Spinal cord (tissue), 10 donors: ENCODE measurements at places on chromosomes 12 and 14.

DNA sequence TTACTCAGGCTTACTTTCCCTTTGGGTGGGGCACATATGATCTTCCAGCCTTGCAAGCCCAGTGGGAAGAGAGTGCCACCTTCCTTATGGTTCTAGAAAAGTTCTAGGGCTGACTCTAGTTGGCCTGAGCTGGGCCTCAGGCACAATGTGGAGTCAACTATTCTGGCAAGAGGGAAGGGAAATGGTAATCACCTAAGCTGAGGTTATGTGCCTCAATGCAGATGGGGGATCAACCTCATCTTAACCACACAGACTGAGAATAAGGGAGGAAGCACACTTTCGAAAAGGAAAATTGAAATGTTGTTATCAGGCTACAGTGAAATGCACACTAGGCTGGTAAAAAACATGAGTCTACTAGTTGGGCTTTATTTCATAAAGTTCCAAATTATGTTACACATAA, 77.5 kb upstream of the RMST start:
- DNase-seq = no peak

DNA sequence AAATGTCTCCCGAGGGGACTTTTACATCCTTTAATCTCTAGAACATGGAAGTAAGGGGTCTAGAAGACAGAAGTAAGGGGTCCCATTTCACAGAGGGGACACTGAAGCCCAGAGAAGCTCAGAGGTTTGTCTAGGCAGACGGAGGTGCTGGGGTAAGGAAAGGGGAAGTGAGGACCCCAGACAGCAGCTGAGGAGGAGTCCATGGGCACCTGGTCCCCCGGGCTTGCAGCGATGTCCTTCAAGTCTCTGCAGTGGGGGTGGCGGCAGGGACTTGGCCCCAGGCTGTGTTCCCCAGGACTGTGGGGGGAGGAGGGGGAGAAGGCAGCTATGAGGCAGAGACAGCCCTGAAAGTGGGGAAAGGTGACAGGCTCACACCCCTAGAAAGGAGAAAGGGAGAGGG, 30.7 kb downstream of the DTX1 start:
- DNase-seq = no peak

GRCh38 chr14:60485598-60486251, at the start of gene C14orf39:
Gene C14orf39 (minus strand): TSS chr14:60486063. CDS start chr14:60485078, 985 bp downstream.
- no peak for DNase-seq

DNA sequence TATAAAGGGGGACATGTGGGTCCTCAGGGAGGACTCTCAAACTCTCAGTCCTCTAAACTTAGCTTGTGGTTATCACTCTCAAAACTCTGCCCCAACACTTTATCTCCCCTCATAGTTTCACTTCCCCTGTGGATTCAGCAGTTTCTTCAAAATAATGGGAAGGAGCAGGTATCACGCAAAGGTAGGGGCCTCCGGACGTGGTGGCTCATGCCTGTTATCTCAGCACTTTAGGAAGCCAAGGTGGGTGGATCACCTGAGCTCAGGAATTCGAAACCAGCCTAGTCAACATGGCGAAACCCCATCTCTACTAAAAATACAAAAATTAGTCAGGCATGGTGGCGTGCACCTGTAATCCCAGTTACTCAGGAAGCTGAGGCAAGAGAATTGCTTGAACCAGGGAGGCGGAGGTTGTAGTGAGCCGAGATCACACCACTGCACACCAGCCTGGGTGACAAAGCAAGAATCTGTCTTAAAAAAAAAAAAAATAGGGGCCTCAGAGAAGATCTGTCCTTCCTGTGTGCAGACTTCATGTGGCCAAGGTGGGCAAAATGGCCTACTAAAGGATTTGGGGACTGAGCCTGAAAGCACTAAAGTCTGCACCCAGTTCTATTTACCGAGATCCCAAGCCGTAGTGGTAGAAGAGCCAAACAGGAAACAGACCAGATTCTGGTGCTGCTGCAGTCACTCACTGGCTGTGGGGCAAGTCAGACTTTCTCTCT, 6.4 kb downstream of the ITGB7 start:
- no peak for DNase-seq

GRCh38 chr12:24864796-24865125, 84.1 kb downstream of the BCAT1 start:
- DNase-seq = no peak

DNA sequence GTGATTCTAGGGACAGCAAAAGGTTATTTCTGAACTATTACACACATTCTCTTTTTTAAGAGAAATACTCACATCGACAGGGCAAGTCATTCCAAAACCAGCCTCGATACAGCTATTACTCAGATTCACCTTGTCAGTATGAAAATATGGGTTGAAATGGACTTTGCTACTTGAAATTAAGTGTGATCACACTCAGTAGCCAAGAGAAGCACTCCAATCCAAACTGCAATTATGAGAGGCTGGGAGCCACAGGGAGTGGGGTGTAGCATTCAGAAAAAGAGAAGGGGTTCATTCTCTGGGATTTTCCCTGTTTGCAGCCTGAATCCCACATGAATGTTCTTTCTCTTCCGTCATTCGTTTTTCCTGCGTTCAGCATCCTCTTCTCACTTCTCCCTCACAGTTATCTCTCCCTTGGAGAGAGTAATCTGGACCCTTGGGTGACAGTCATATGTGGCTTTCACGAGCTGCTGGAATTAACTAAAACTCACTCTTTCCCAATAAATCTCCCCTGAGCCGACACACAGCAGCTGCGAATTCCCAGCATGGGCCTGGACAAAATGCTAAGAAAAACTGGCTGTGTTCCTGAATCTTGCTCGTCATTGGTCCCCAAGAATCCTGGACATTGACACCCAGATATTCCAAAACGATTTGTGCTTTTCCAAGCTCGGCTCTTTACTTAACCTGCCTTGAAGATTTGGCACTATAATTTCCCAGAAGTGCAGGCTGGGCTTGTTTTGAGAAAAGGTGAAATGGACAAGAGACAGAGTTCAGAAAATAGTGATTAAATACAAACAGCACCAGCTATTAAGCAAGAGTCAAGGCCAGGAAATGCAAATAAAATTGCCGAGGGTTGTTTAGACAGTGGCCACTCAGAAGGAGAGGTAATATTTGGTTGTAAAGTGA, 199.5 kb upstream of the PLEKHG7 start:
- DNase-seq = no peak

GRCh38 chr12:22609501-22609900, 15.5 kb upstream of the ETNK1 start:
- DNase-seq = no peak

- no peak for DNase-seq
These were observed 28.6 kb downstream of the USP44 start for GRCh38 chr12:95522692-95523091.

DNA sequence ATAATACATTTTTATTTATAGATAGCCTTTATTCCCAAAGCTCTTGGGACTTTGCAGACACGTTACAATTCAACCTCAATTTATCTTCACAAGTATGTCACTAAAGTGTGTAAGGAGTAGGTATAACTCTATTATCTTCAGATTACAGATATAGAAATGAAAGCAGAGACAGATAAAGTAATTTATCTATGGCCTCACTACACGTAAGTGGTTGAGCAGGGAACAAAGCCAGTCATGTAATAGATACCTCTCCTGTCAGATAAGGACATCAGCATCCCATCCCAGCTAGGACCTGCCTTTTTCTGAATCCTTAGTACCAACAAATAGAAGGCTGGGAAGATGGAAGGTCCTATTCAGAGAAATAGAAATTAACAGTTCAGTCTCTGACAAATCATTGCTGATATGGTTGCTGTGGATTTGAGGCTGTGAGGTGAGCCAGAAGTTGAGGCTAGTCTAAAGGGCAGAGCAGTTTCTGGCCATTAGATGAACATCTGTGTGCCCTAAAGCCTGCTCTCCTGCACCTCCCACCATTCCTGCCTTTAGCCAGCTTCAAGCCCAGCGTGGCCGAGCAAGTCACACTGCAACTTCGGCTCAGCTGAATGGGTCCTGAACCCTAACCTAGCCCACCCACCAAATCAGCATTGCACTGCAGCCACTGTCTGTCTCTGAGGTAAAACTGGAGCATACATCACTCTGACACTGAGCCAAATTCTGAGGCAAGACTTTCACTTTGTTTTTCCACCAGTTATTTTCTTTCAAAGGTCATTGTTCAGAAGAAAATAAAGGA, 71.1 kb upstream of the PLEKHA5 start:
- no peak for DNase-seq

- no peak for DNase-seq
These were observed 123.0 kb downstream of the PRKD1 start for GRCh38 chr14:29804481-29805266.

DNA sequence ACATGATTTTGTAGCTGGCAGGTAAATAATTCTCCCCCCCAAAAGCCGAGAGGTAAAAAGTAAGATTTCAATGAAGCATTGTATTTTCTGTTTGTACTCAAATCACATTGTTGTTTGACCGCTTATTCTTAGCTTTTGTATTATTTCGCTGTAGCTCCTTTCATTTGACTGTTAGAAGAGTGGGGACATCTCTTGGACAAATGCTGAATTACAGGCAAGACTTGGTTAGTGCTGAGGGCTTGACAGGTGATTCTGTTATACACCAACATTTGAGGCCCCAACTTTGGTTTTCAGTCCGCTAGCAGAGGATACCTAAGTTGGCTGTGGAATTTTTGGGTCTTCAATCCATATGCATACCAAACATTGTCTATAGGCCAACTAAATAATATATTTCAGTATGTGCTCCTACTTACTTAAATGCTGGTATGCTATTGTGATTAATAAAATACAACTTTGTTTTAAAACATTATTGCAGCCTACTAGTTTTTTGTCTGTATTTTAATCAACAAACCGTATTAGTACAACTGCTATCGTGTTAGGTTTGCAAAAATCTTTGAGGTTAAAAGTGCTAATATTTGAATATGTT, 102.2 kb downstream of the ERC1 start:
- DNase-seq = peak; percentile 47

GRCh38 chr14:64000749-64001148, 147.9 kb downstream of the SYNE2 start:
- DNase-seq = no peak

GRCh38 chr12:52916216-52916615, 11.3 kb upstream of the KRT8 start:
- no peak for DNase-seq

DNA sequence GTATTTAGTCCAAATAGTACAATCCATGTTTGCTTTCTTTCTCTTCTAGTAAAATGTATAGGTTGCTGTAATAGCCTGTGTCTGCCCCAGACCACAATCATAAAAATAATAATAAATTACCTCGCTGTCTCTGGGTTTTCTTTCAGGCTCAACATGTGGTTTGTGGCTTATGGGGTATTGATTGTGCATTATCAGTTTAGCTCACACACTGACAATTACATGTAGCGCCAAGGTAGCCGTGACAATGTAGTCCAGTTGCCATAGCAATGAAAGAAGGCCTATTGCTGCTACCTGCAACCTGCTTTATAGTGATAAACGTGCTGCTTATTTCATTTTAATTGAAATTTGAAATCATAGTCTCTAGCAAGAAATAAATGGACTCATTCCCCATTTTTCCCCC, 1009.8 kb downstream of the NRXN3 start:
- no peak for DNase-seq

DNA sequence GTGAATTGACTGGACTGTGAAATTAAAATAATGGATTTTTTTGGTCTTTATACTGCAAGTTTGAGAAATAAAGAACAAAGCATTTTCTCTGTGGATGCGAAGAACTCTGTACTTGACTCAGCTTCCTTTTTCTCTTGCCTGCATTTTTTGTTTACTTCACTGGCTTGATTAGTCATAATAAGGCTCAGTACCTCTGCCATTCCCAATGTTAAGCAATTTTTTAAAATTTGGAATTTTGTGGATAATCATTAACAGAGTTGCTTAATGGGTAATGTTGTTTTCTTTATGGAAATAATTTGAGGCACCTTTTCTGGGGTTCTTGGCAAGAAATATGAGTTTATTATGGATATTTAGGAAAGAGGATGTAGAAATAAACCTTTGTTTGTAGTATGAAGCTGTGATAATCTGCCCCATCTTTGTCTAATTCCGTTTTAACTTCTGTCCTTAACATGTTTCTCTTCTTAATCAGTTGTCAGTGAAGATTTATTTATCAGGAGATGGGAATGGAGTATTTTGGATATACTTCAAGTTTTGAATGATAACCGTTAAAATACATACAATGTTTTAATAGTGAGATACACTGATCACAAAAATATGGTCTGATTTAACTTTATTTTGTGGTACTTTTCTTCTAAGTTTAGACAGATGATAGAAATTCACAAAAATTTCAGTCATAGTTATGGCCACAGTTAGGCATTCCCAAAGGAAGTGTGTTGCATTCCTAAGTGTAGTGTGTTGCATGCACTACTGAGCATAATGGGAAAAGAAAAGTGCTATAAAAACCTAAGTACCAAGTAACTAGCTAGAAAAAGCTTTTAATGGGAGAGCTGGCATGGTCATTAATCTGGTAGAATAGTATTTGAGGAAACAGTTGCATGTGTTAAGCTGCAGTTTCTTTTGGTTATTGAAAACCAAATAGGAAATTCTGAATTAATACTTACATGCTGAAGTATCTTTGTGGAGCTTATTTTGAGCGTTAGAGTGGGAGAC, 27.7 kb downstream of the WNK1 start:
- DNase-seq = no peak

- DNase-seq = no peak
These were observed 117.1 kb downstream of the NTF3 start for GRCh38 chr12:5549011-5549410.

GRCh38 chr12:92400006-92400405, 254.4 kb upstream of the BTG1 start:
- DNase-seq = no peak

DNA sequence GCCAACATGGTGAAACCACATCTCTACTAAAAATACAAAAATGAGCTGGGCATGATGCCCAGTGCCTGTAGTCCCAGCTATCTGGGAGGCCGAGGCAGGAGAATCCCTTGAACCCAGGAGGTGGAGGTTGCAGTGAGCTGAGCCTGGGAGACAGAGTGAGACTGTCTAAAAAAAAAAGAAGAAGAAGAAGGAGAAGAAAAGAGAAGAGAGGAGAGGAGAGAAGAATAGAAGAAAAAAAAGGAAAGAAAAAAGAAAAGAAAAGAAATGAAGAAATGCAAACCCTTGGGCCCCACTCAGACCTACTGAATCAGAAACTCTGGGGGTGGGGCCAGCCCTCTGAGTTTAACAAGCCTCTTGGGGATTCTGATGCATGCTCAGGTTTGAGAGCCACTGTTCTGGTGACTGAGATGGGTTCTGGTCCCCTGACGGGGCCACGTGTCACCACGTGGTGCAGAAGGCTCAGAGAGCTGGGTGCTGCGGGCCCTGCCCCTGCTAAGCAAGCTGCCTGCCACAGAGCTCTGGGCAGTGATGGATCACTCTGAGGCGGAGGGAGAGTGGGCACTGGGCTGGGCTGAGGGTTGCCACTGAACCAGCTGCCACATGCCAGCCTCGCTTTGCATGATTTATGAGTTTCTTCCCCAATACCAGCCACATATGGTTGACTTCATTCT, 37.5 kb downstream of the ERH start:
- no peak for DNase-seq

GRCh38 chr12:92552412-92553108, 150.2 kb upstream of the PLEKHG7 start:
- no peak for DNase-seq

GRCh38 chr12:26867080-26867479, 34.1 kb upstream of the ITPR2 start:
- no peak for DNase-seq
